ENCODE measurements at places on chromosomes 4 and X. TPM values are rescaled to one million over a fixed set of nuclear protein-coding genes. Genes with fewer than 3 reads are reported as not detected.
A peak's percentile ranks its signal among the peaks of the same experiment; 100 is the strongest.

GRCh38 chrX:154737136-154737535 is 13.7 kb downstream of the GAB3 start:
- no peak for DNase-seq

DNA sequence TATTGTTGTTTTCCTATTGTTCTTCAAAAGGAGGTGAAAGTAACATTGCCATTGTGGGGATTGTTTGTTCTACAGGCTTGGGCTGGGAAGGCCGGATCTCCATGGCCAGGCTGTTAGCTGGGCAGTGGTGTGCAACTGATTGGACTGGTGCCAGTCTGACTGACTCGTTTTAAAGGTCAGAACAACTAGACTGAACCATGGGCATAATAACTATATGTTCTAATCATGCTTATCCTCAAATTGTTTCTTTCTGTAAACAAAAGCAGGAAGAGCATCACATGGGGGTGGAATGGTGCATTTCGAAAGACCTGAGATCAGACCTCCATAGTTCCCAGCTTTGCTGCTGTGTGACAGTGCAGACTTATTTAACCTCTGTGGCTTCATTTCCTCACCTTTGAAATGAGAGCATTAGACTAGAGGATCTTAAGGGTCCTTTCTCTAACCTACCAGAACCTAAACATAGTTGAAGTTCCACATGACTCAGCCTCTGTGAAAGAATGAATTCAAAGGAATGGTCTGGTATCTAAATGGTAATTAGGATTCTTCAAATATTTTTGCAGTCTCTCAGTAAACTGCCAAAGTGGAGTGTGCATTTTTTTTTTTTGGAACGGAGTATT is 66.7 kb upstream of the PGRMC2 start:
- DNase-seq = peak; percentile 61

GRCh38 chrX:20240201-20240600 is 26.5 kb downstream of the RPS6KA3 start:
- no peak for DNase-seq

- no peak for DNase-seq
Measured at GRCh38 chr4:55169352-55169961, 44.1 kb upstream of the KDR start.

- no peak for DNase-seq
Measured at GRCh38 chr4:170022211-170022610, 4.0 kb downstream of the MFAP3L start.

GRCh38 chr4:134668237-134668636 is 466.6 kb upstream of the PABPC4L start:
- DNase-seq = no peak

GRCh38 chr4:129862461-129862860 is 766.5 kb downstream of the C4orf33 start:
- no peak for DNase-seq

DNA sequence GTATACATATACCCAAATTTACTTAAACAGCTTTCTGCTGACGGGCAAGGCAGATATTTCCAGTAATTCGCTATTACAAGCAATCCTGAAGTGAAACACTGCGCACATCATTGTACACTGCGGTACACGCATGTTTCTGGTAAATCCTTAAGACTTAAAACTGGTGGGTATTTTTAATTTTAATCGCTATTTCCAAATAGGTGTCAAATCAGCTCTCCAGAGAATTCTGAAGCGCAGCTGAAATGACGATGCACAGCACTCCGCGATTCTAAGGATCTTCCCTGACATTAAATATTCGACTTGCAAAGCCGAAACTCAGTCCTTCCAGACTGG is 361 bp downstream of the TMEM128 start:
- no peak for DNase-seq

DNA sequence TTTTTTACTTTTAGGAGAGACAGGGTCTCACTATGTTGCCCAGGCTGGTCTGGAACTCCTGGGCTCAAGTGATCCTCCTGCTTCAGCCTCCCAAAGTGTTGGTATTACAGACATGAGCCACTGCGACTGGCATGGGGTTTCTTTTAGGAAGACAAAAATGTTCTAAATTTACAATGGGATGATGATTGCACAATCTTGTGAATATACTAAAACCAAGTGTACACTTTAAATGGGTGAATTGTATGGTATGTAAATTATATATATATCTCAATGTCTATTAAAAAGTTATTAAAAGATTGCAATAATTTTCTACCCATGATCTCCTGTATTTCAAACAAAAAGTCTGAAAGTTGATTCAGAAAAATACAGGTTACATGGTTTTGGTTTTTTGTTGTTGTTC is 9.1 kb upstream of the MAGIX start:
- DNase-seq = no peak

DNA sequence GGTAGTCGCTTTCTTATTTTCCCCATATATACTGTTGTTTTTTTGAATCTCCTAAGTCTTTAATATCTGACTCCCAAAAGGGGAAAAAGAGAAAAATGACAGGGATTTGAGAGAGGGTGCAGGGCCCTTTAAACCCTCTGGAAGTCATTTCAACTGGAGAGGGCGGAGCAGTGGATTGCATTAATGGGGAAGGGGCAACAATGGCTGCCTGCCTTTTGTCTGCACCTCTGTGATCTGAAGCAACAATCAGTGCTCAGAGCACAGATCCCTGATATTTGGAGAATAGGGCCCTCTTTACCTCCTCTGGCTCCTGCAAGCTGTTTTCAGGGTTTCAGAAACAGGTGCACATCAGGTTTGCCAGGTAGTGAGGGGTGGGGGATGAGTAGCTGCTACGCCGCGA is 1458.3 kb upstream of the TENM3 start:
- DNase-seq = no peak

- no peak for DNase-seq
Measured at GRCh38 chrX:22585831-22586230, 313.1 kb downstream of the CBLL2 start.

GRCh38 chr4:2638730-2639129 is 102.3 kb downstream of the FAM193A start:
- DNase-seq = no peak

GRCh38 chrX:96770315-96770714 is 85.7 kb downstream of the DIAPH2 start:
- DNase-seq = no peak

GRCh38 chrX:49930039-49930438 is 7.6 kb downstream of the CLCN5 start:
- no peak for DNase-seq

- no peak for DNase-seq
Measured at GRCh38 chrX:8548446-8548845, 83.8 kb downstream of the VCX3B start.

GRCh38 chrX:19593690-19594089 is 78.4 kb upstream of the MAP3K15 start:
- DNase-seq = no peak

DNA sequence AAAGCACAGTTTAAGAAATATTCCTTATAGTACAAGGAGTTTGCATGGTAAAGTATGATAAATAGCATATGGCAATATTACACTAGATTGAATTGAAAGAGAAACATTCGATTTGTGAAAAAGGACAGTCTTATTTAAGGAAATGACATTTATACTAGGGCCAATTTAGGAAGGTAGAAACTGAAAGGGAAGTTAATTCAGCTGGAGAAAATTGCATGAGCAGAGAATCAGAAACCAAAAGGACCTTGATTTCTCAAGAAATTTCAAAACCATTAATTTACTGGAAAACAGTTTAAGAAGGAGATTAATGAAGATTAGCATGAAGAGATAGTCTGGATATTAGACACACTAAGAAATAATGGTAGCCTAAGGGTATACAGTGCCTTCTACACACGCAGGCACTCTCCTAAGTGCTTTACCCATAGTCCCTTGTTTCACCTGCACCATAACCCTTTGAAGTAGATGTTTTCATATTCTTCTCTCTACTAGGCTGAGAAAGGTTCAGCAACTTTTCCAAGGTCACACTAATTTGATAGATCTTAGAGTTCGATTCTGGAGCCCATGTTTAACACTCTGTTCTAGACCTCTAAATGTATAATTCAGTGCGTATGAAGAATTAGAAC is 259.1 kb upstream of the SLIT2 start:
- no peak for DNase-seq

DNA sequence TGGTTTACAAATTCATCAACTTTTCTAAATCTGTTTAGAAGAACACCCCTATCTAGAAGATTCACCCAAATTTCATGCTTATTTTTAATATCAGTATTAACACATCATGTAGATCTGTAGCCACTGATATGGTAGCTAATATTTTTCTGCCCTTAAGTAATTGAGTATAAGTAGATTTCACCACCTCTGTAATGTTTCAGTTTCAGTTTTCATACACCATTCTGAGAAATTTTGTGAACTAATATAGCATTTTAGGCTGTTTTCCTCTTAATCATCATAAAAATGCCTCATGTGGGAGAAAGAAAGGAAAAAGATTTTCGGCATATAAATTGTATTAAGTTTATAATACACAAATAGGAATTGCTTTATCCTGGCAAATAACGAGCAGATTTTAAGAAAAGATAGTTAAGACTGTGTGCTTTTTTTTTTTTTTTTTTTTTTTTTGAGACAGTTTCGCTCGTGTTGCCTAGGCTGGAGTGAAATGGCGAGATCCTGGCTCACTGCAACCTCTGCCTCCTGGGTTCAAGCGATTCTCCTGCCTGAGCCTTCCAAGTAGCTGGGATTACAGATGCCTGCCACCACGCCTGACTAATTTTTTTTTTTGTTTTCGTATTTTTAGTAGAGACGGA is 21.4 kb upstream of the RBPJ start:
- no peak for DNase-seq

DNA sequence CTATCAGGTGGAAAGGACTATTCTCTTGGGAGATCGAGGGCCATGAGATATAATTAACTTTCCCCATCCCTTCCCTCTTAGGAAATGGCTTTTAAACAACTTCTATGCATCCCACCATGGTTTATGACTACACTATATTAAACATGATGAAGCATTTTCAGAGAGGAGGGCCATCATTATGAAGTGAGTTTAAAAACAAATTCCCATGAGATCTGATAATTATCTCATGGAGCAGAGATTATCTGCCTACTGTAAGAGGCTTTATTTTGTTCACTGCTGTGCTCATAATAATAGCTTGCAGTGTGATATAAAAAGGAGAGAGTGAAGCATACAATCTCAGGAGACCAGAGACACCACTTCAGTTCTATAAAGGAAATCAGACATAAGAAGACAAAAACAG is 330.5 kb upstream of the ZFP42 start:
- DNase-seq = no peak

DNA sequence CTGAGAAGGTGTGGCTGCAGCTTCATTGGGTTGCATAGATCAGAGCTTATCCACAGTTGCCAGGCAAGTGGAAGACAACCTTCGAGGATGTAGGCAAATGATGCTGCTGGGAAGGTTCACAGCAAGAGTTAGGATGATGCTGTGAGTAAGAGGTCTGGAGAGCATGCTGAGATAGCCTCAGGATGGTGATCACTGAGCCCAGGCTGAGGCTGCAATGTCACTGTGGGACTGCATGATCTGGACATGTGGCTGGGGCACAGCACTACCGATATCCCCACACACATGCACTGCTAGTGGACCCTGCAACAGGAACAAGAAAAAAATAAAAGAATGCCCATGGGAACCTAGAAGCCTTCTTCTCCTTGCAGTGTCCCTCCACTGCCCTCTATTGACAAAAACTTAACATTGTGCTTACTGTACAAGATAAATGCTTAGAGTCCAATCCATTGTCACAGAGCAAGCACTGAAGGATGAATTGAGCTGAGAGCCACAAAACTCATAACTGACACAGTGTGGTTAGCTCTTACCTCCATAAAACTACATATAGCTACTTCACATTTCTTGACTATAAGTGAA is 105.6 kb downstream of the CNKSR2 start:
- peak; percentile 12 for DNase-seq

- no peak for DNase-seq
Measured at GRCh38 chr4:100430451-100430850, 87.4 kb downstream of the EMCN start.

DNA sequence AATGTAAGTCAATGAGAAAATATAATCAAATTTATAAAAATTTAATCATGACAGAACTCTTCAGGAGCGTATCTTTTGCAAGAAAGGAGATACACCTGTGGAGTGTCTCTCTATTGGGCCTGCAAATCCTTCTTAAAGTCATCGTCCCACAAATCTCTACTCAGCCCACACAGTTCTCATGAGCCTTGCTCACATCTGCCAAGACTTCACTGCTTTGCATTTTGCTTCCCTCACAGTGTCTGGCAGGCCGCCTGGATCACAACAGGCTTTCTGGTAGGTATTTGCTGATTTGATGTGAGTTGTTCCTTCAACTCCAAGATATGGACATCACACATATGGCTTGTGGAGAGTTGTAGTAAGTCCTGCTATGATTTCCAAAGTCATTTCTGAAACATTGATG is 183.1 kb upstream of the ARX start:
- DNase-seq = no peak

DNA sequence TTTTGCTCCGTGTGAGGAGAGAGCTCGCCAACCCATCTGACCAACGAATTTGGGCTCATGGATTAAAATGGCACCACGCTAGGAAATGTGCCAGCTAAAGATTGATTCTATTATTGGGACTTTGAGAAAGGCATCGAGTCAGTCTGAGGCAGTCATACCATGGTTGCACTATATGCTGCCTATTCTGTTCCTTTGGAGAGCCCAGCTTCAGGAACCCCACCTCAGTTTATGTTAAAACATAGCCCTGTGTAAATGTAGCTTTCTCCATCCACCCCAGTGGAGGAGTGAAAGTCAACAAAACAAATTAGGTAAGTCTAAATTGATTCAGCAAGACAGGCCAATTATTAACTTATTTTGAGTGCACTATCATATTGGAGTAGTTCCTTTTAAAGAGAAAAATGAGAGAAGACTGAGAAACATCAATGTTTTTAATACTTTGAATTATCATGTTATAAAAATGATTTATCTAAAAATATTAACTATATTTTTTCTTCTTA is 24.5 kb upstream of the ADH7 start:
- no peak for DNase-seq

DNA sequence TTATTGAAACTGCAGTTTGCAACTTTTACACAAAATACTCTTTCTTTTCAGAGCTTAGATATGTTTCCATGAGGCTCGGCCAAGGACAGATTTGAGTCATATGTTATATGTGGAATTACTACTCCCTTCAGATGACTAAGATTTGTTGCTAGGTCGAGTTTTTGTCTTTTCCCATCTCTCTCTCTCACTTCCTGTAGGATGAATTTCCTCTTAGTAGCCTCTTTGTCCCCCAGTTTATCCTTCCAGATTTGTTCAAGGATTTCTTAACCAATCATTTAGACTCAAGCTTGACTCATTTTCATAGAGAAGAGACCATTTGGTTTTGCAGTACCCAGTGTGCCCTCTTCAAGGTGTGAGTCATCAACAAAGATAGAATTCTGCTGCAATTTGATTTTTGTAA is 209.2 kb downstream of the GLUD2 start:
- no peak for DNase-seq

- DNase-seq = no peak
Measured at GRCh38 chrX:17697191-17697590, 40.1 kb upstream of the SCML1 start.

GAGE12J gene
- total RNA-seq = 1.1 TPM

MAGEC3 gene
- total RNA-seq = not detected

AR gene
- total RNA-seq = 0.05 TPM

LRIT3 gene
- total RNA-seq = 0.05 TPM

IL13RA2 gene
- total RNA-seq = not detected

RNF128 gene
- 5.0 TPM for total RNA-seq

PNMA6A gene
- total RNA-seq = 7.4 TPM

AFF2 gene
- total RNA-seq = 0.05 TPM

GABRG1 gene
- total RNA-seq = not detected

CYSLTR1 gene
- not detected for total RNA-seq
